ENCODE measurements at places on chromosomes 13 and 19. TPM values are rescaled to one million over a fixed set of nuclear protein-coding genes. Genes with fewer than 3 reads are reported as not detected.

GRCh38 chr13:40401911-40402776, 264.3 kb downstream of the FOXO1 start:
- peak; percentile 87 for DNase-seq

RHPN2 gene
- 3.3 TPM for total RNA-seq

- no peak for DNase-seq
These were observed 122.5 kb downstream of the GPC5 start for GRCh38 chr13:91520952-91521351.

- DNase-seq = no peak
These were observed 25.0 kb downstream of the HSPH1 start for GRCh38 chr13:31136724-31137123.

GRCh38 chr13:103358255-103358932, 292.2 kb upstream of the SLC10A2 start:
- no peak for DNase-seq

GRCh38 chr13:98309569-98310335, 132.7 kb upstream of the RNF113B start:
- no peak for DNase-seq

FREM2 gene
- total RNA-seq = not detected

ICAM1 gene
- 42.0 TPM for total RNA-seq

- DNase-seq = no peak
These were observed 51.3 kb downstream of the C13orf46 start for GRCh38 chr13:113922412-113923118.

PSG1 gene
- not detected for total RNA-seq

DNA sequence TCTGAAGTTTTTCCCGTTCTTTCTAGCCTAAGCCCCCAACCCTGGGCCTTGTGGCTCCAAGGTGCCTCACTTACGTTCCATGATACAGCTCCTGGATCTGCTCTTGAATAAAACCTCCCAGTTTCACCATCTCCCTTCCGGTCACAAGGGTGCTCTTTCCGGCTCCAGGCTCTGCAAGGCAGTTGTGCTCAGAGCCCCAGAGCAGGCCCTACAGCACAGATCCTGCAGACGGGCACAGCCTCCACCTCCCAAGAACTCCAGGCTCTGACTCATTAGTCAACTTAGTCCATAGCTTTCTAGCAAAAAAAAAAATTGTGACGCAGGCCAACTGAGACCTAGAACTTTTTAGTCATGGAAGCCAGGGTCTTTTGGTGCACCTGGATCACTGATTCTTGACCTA, 33.9 kb upstream of the SLC7A10 start:
- no peak for DNase-seq

DNA sequence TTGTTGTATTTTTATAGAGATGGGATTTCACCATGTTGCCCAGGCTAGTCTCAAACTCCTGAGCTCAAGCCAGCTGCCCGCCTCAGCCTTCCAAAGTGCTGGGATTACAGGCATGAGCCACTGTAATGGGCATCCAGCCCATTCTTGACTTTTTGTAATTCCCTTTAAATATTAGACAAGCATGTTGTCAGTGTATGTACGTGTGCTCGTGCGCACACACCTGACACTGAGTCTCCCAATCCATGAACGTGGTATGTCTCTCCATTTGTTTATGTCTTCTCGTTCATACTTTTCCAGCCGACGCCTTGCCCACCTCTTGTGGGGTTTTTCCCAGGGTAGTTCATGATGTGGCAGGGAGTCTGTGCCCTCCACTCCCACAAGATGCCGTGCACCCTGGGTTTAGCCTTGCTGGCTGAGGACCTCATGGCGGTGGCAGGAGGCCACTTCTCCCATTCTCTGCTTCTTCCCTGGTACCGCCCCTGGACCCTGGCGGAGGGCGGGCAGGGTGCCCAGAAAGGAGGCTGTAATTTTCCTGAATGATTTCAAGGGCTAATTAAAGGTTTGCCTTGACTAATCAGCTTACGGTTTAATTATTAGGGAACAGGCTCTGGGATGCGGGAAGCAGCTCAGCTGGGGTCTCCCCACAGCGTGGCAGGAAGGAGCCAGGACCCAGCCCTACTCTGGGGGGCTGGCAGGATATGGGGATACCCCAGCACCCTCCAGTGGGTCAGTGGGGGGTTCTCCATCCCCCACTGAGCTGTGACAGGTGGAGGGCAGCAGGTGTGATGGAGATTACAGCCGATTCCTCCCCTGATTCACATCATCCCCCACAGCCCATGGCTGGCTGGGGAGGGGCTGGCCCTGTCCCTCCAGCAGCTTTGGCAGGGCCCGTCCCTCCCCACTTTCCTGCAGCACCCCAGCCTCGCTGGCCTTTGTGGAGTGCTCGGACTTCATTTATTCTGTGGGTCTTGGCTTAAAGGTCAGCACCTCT, 12.9 kb downstream of the PAK4 start:
- no peak for DNase-seq

GRCh38 chr19:32924200-32924599, 47.6 kb downstream of the CEP89 start:
- no peak for DNase-seq

GRCh38 chr19:19406878-19407632, 1.6 kb downstream of the GATAD2A start:
- DNase-seq = no peak

- no peak for DNase-seq
These were observed 3.0 kb downstream of the CD209 start for GRCh38 chr19:7744199-7744786.

GRCh38 chr13:98677398-98677797, 75.1 kb downstream of the SLC15A1 start:
- DNase-seq = no peak

DNA sequence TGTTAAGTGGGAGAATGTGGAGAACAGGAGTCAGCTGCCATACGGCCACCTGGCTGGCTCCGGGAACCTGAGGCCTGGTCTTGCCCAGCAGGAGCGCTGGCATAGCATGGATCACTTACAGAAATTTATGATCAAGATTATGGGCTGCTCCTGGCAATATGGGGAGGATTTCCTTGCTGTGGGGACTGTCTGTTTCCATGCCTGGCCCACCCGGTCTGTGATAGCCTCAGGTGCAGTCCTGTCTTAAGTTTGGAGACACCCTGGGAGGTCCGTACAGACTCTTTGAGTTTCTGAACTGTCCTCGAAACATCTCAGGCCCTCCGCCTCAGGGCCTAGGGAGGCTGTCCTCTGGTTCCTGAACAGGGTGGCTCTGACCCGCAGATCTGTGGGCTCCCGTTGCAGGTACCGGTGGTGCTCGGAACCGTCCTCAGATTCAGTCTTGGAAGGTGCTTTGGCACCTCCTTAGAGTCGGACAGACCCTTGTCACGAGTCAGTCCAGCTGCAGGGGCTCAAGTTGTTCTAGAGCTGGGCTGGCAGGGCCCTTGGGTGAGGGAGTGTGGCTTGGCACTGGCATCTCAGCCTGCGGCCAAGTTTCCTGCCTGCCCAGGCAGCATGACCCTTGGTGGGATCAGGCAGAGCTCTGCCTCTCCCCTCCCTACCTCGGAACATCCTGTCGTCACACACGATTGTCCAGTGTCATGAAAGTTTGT, 4.9 kb downstream of the TFDP1 start:
- DNase-seq = no peak

All from pulmonary artery endothelial cell (primary cell).